Effector memory CD8-positive, alpha-beta T cell (primary cell): ENCODE measurements at places on chromosomes 1 and 21.

- no peaks in the 10 kb centered on the region for H3K36me3 ChIP-seq
- no peak overlapping the region for H3K27ac ChIP-seq
- no peak for DNase-seq
- peaks cover 8% of the 10 kb centered on the region for H3K27me3 ChIP-seq
- H3K4me3 ChIP-seq, result no peak overlapping the region
Observed at GRCh38 chr1:1418464-1419362, 2.4 kb downstream of the ANKRD65 start.

DNA sequence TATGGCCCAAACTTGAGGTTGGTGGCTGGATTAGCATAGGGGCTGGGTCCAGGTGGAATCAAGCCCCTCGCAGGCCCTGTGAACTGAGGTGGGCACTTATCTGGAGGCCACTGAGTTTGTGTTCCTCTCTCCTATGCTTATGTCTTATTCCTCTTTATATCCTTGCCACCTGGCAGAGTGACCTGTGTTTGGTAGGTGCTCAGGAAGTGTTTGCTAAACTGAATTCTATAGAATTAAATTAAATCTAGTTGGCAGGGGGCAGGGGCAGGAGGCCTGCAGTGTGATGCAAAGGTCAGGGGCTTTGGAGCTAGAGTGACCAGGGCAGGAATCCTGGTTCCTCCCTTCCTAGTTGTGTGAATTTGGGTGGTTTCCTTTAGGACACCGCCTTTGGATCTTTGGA lies 1.1 kb upstream of the TMEM9 start:
- peaks cover 14% of the 10 kb centered on the region for H3K4me1 ChIP-seq
- peaks cover 13% of the 10 kb centered on the region for H3K36me3 ChIP-seq

DNA sequence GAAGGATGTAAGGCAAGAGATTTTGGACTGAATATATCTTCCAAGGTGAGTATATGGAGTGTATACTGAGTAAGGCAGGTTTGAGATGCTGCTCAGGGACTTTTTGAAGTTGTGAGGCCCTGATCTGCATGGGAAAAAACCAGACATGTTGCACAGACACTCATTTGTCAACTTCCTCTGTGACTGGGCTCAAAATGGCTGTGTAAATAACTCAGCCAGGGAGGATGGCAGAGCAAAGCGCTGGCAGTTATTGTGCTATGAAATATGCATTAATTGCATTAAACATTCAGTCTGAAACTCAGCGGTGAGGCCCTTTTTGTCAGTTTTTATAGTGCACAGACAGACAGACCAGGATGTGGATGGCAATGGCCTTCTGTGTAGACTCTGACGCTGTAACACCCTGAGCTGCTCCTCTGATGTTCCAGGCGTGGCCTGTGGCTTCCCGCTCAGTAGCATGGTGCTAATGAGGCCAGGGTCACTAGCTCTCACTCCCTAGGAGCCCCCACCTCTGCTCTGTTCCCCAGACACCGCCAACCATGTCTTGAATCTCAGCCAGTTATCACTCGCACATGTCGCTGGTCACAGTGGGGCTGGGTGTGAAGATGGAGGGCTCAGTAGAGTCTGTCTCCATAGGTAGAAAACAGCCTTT lies 307.0 kb upstream of the PROX1 start:
- H3K36me3 ChIP-seq, result no peaks in the 10 kb centered on the region
- no peak overlapping the region for H3K4me3 ChIP-seq
- no peak for DNase-seq
- no peaks in the 10 kb centered on the region for H3K4me1 ChIP-seq

DNA sequence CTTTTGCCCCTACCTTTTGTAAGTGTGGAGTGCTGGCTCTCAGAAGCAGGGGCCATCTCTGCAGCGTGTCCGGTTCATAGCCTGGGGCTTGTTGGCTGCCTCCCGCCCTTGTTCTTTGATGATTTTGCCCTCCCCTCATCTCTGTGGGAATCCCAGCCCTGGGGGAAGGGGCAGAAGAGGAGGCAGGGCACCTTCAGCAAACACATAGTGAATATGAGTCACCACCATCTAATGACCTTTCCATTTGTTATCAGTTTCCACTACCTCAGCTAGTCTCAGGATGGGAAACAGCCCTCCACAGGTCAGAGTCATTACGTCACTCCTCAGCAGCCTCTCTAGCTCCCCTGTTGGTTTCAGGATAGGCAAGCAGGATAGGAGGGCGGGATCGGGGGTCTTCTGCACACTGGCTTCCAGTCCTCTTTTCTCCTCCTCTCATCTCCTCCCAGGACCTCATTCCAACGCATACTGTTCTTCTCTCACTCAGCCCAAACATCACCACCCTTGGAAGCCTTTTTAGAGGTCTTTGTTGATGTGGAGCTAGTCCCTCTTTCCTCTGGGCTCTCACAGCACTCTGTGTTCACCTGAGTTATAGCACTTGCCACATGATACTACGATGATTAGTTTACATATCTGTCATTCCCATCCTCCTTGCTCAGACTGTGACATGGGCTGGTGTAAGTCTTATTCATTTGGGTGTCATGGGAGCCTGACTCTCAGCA lies 15.8 kb downstream of the GADD45A start:
- no peak overlapping the region for H3K4me3 ChIP-seq
- no peaks in the 10 kb centered on the region for H3K4me1 ChIP-seq
- no peaks in the 10 kb centered on the region for H3K36me3 ChIP-seq
- peaks cover 5% of the 10 kb centered on the region for H3K27me3 ChIP-seq
- no peak for DNase-seq

GRCh38 chr1:94100785-94101612 lies 19.9 kb downstream of the ABCA4 start:
- H3K36me3 ChIP-seq, result no peaks in the 10 kb centered on the region
- H3K27ac ChIP-seq, result no peak overlapping the region
- DNase-seq, result no peak
- peaks cover 67% of the 10 kb centered on the region for H3K27me3 ChIP-seq

DNA sequence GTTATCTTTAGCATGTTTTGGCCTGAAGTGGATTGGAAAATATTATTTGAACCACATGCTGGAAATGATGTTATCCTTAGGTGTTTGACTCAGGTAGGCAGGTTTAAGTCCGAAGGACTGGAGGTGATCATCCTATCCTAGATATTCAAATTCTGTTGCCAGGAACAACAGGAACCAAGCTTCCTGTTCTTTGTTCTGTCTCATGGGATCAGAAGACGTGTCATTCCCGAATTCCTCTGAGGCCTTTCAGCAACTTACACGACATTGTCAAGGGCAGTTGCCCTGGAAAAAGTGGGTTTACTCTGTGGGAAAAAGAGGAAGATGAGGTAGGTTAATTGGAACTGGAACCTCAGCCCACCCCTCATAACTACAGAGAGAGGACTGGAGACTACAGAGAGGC lies 36.6 kb downstream of the SLAMF6 start:
- H3K27ac ChIP-seq, result peak overlapping the region; percentile 49
- H3K4me1 ChIP-seq, result peaks cover 23% of the 10 kb centered on the region
- H3K36me3 ChIP-seq, result peaks cover 56% of the 10 kb centered on the region
